A549 (cell line): ENCODE measurements at places on chromosomes 12 and 14. TPM values are rescaled to one million over a fixed set of nuclear protein-coding genes. Genes with fewer than 3 reads are reported as not detected.

Gene RHOJ
- polyA plus RNA-seq = not detected in 3 replicates

Gene OR10AD1
- polyA plus RNA-seq = not detected in 3 replicates

Gene GZMB
- polyA plus RNA-seq = not detected in 3 replicates

Gene NFATC4
- 0.04 to 0.25 TPM (median 0.10 TPM) in 3 replicates for polyA plus RNA-seq

Gene NEMF
- polyA plus RNA-seq = 57.0 to 60.3 TPM (median 58.3 TPM) in 3 replicates

Gene FIGNL2
- 0.36 to 0.46 TPM (median 0.38 TPM) in 3 replicates for polyA plus RNA-seq

Gene DUSP6
- 2.5 to 3.8 TPM (median 3.5 TPM) in 3 replicates for polyA plus RNA-seq

Gene SYT1
- polyA plus RNA-seq = 9.5 to 14.3 TPM (median 11.7 TPM) in 3 replicates

Gene ASIC1
- polyA plus RNA-seq = 6.2 to 8.5 TPM (median 6.7 TPM) in 3 replicates

Gene PPFIA2
- polyA plus RNA-seq = not detected in 3 replicates

Gene BICDL1
- 2.6 to 3.8 TPM (median 3.5 TPM) in 3 replicates for polyA plus RNA-seq

Gene RHEBL1
- polyA plus RNA-seq = 1.8 to 2.4 TPM (median 2.1 TPM) in 3 replicates

Gene CLEC4A
- polyA plus RNA-seq = 0.17 TPM in 1 of 3 replicates, not detected in the others

Gene EPYC
- not detected in 3 replicates for polyA plus RNA-seq

Gene POU6F1
- 0.58 to 0.92 TPM (median 0.77 TPM) in 3 replicates for polyA plus RNA-seq

Gene DPPA3
- polyA plus RNA-seq = not detected in 3 replicates

Gene ASB2
- 0.07 to 0.16 TPM (median 0.10 TPM) in 3 replicates for polyA plus RNA-seq

Gene CLEC9A
- polyA plus RNA-seq = not detected in 3 replicates

Gene ADAMTS20
- polyA plus RNA-seq = not detected in 3 replicates

Gene SYNDIG1L
- polyA plus RNA-seq = not detected in 3 replicates

Gene CPM
- 3.7 to 6.2 TPM (median 4.8 TPM) in 3 replicates for polyA plus RNA-seq

Gene KSR2
- polyA plus RNA-seq = 0.33 to 0.55 TPM (median 0.37 TPM) in 3 replicates

Gene OTOGL
- not detected in 3 replicates for polyA plus RNA-seq

Gene COCH
- 27.6 to 33.0 TPM (median 31.9 TPM) in 3 replicates for polyA plus RNA-seq

Gene RFX4
- not detected in 3 replicates for polyA plus RNA-seq

Gene MUCL1
- not detected in 3 replicates for polyA plus RNA-seq

Gene CLEC2A
- polyA plus RNA-seq = not detected in 3 replicates

Gene PLEK2
- polyA plus RNA-seq = 13.0 to 16.1 TPM (median 14.6 TPM) in 3 replicates

Gene CD27
- not detected in 3 replicates for polyA plus RNA-seq

Gene SLC2A13
- polyA plus RNA-seq = 2.5 to 4.5 TPM (median 4.0 TPM) in 3 replicates

Gene AVPR1A
- not detected in 3 replicates for polyA plus RNA-seq

Gene LRTM2
- not detected in 3 replicates for polyA plus RNA-seq

Gene JPH4
- polyA plus RNA-seq = 0.03 TPM in 1 of 3 replicates, not detected in the others

Gene MYH7
- polyA plus RNA-seq = not detected in 3 replicates
